ENCODE measurements at places on chromosomes 11 and 22. TPM values are rescaled to one million over a fixed set of nuclear protein-coding genes. Genes with fewer than 3 reads are reported as not detected.

GRCh38 chr11:64684357-64684756, 38.6 kb downstream of the NRXN2 start:
- no peak for DNase-seq

- peak; percentile 83 for DNase-seq
Observed at GRCh38 chr11:9264316-9265210, 587 bp downstream of the DENND5A start.

GRCh38 chr11:32198053-32198452, 107.2 kb downstream of the RCN1 start:
- DNase-seq: no peak

GRCh38 chr22:39723463-39723862, 152.9 kb downstream of the CACNA1I start:
- no peak for DNase-seq

- DNase-seq: no peak
Observed at GRCh38 chr11:85889676-85890579, 34.7 kb downstream of the CCDC83 start.

DNA sequence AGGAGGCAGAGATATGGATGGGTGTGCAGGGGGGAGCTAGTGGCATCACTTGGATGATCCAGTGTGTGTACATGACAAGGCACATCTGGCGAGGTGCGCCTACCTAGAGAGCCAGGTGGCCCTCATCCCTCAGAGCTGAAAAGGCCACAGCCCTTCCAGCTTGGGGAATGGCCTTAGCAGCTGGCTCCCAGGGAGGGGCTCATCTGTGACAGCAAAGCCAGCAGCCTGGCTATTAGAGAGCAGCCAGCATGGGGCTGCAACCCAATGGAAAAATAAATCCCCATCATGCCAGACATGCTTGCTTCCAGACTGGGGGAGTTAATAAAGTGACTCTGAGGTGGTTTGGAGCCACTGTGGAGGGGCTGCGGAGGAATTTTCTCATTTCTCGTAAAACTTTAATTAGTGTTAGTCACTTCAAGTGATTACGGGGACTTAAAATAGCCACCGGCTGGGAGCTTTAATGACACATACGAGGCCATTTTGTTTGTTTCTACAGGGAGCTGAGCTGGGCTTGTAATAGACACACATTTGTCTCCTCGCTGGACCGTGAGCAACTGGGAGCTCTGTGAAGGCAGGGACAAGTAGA, 111.2 kb upstream of the ALX4 start:
- no peak for DNase-seq

DNA sequence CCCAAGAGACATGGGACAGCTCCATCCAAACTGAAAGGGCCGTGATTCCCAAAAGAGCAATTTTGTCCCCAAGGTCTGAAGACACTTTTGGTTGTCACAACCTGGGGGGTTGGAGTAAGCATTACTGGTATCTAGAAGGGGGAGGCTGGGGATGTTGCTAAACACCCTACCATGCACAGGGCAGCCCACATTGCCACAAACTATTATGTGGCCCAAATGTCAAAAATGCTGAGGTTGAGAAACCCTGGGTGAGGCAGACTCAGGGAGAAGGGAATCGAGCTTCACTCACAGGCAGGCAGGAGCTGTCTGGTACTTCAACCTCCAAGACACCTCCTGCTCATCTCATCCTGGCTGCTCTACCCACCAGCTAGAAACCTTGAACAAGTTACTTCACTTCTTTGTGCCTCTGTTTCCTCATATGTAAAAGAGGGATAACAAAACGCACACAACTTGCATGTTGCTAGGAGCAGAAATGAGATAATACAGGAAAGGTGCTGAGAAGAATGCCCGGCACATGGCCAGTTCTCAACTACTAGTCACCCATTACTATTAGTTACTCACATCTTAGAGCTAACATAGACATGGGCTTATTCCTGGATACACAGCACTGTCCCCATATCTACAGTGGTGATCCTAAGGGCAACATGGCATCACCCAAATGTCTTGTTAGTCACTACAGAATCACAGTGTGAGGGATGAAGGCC, 8.8 kb downstream of the SERPIND1 start:
- DNase-seq: no peak

USH1C gene
- polyA plus RNA-seq: not detected

OR8D4 gene
- 0.18 TPM for polyA plus RNA-seq

ACTN3 gene
- 141 TPM for polyA plus RNA-seq
